ENCODE measurements at places on chromosomes 4 and X.

- no peak for DNase-seq
These were observed 158.6 kb upstream of the LCORL start for GRCh38 chr4:18180122-18180521.

DNA sequence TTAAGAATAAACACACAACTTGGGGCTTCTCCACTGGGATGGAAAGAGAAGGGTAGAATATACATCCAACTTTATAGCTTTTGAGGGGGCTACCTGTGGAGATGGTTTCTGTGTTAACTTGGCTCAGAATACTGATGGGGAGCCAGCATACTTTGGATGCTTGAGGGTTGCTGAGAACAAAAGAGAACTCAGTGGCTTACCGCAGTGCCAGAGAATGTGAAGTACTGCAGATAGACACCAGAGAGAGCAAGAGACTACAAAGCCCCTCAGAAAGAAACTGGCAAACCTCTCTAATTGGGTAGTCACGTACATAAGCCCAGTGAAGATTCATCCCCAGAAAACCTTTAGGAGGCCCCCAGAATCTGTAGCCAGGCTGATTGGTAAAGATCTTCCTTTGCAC, 214.4 kb downstream of the DCHS2 start:
- DNase-seq = no peak

DNA sequence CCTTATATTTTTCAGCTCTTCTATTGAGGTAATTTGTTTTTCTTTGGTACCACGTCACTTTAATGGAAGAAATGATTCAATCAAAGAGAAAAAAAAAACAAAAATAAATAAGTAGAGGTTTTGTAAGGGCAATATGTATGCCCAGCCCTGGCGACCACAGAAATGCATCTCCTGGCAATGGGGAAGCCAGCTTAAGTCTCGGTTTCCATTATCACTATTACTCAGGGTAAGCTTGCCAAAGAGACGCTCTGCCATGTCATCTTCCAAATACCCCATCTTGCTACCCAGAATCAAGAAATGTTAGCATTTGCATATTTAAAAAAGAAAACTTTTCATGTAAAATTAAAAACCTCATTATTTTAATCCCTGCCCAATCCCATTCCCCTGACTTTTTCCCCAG, 68.8 kb downstream of the FAM47C start:
- no peak for DNase-seq

DNA sequence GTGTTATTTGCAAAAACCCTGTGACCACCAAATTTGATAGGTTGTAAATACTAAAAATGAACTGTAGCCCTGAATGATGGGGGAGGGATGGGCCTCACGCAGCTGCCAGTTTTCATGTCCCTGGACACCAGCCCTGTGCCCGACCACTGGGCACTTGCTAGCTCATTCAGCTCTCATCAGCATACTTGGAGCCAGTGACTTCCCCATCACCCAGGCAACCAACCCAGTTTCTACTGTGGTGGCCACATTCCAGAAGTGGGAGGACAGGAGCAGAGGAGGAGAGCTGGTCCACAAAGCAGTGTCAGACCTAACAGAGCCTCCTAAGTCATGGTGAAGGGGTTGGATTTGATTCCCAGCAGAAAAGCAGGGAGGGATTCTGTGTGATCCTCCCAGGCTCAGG, 128.2 kb downstream of the CPEB2 start:
- no peak for DNase-seq

- DNase-seq = no peak
These were observed 110.0 kb downstream of the DTHD1 start for GRCh38 chr4:36391411-36391810.

All from right forelimb (tissue), 1 donor.